ENCODE measurements at places on chromosomes 1 and 21.

- no peak for DNase-seq
These were observed 136.6 kb upstream of the HMGB4 start for GRCh38 chr1:33727310-33727709.

GRCh38 chr1:47514229-47514628 lies 76.4 kb downstream of the FOXD2 start:
- DNase-seq: no peak

DNA sequence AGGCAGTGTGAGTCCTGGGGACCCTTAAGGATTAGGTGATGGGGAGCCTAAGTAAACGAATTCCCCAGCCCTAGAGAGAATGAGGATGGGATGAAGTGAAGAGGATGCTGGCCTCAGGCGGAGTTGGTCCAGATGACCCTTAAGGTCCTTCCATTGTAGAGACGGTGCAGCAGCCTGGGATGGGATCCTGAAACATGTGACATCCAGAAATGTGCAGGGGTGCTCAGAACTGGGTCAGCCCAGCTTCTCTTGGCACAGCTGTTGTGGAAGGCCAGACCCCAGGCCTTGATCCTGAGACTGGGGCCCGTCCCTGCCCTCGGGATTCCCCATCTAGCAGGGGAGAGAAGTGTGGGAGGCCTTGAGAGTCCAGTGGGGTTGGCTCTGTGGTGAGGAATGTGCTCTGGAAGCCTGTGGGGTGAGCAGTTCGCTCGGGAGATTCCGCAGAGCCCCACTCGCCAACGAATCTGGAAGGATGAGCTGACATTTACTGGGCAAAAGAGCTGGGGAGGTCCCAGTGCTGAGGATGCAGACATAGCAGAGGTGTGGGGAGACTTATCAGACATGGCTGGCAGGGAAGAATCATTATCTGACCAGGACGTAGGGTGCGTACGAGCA lies 28.1 kb downstream of the A3GALT2 start:
- no peak for DNase-seq

DNA sequence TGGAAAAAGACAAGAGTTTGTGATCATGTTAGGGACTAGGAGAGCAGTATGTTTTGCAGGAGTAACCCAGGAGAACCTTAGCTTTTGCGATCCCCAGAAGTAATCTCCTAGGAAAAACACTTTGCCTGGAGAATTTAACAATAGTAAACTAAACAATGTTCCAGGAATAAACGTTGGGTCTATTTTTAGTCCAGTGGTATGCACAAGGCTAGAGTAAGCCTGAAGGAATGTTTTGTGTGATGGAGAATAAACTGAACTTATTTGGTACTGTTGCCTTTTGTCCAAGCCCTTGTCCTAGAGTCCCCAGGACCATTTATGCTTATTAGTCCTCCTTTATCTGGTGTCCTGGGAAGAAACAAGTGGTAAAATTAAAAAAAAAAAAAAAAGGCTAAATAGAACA lies 28.7 kb upstream of the RGS5 start:
- DNase-seq: no peak

DNA sequence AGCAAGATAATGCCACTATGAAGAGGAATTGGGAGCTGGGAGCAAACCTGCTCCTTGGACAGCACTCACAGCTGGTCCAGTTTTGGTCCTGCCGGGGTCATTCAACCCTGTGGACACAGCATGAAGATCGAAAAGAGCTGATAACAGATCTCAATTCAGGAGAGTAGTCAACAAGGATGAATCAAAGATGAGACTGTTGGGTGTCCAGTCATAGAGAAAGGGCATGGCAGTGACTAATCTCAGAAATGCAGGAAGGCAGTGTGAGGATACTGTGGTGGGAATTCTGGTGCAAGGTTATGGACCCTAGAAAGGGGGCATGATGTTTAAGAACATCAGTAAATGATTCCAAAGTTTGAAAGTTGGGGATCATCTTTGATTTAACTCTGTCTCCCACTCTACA lies 261.4 kb upstream of the ZP4 start:
- DNase-seq: no peak

DNA sequence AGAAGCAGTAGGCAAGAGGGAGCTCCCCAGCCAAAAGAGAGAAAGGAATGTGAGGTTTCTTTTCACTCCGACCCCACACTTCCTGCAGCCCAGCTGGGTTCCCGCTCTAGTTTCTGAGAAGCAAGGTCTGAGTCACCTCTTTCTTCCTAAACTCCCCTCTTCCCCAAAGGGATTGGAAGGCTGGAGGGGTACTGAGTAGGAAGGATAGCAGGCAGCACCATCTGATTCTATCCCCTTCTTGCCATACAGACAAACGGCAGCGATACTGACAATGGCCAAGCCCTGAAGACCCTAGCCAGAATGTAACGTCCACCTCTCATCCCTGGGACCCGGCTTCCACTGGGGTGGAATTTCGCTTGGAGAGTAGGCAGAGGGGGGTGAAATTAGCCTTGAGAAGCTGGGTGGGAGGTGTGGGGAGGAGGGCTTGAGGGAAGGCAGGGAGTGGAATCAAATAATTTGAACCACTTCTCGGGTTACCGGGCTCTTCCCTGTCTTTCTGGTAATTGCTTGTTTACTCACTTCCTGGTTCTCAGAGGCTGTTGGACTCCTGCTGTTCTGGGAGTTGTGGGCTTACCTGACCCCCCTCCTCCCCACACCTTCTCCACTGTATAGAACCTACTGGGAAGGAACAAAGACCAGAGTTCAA lies 13.2 kb downstream of the IER5 start:
- no peak for DNase-seq

GRCh38 chr1:25128121-25128621 lies 104.1 kb downstream of the SYF2 start:
- DNase-seq: no peak

- no peak for DNase-seq
These were observed 3.9 kb downstream of the NEGR1 start for GRCh38 chr1:72278461-72278860.

- DNase-seq: no peak
These were observed 344.5 kb downstream of the LMX1A start for GRCh38 chr1:165011991-165012531.

DNA sequence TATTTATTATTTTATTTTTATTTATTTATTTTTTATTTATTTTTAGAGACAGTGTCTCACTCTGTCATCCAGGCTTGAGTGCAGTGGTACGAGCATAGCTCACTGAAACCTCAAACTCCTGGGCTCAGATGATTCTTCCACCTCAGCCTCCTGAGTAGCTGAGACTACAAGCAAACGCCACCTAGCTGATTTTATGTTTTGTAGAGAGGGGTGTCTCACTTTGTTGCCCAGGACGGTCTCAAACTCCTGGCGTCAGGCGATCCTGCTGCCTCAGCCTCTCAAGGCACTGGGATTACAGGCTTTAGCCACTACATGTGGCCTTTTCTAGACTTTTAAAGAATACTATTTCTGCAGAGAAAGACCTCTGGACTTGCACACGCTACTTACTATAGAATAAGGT lies 61.3 kb upstream of the C1orf53 start:
- no peak for DNase-seq

Data from CD4-positive, alpha-beta T cell treated with Interleukin-17A for 1 hour (primary cell).